Left lung (tissue), 14 donors: ENCODE measurements at places on chromosomes 7 and 10.

- no peak for DNase-seq
Observed at GRCh38 chr10:120719333-120719732, 131.8 kb upstream of the WDR11 start.

- no peak for DNase-seq
Observed at GRCh38 chr7:69811476-69812308, 213.4 kb downstream of the AUTS2 start.

GRCh38 chr10:60820093-60820754 is 41.9 kb downstream of the CDK1 start:
- no peak for DNase-seq

DNA sequence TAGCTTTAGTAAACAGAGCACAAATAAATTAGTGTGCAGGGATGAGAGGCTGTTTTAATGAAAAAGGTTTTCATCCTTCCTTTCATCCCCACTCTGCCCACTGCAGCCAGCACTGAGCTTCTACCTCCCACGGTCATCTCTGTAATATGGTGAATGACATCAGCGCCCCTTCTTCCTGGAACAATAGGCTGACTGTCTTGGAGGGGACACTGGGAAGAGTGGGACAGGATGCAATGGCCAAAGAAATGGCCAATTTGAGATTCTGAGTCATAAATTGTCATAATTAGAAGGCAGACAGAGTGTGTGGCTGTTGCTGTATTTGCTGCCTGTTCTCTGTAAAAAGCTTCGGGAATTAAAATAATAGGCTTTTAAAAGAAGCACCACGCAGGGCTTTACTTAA is 126.7 kb upstream of the CALN1 start:
- DNase-seq, result no peak

DNA sequence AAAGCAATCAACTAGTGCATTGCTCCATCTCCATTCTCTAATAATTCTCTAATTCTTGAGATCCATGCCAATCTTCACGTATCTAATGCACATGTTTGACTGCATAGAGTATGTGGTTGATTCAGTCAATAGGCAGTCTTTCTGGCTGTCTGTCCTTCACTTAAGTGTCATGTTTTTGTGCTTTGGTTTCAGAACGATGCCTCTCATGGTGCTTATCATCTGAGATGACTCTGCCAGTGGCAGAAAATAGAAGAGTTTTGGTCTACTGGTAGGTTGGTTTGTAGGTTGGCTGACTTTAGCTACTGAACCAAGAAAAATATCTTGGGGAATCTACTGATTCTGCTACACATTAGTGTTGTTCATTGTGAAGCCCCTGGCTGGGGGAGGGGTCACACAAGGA is 364.2 kb downstream of the SFMBT2 start:
- no peak for DNase-seq

GRCh38 chr10:117432866-117433265 is 57.6 kb upstream of the PDZD8 start:
- no peak for DNase-seq

DNA sequence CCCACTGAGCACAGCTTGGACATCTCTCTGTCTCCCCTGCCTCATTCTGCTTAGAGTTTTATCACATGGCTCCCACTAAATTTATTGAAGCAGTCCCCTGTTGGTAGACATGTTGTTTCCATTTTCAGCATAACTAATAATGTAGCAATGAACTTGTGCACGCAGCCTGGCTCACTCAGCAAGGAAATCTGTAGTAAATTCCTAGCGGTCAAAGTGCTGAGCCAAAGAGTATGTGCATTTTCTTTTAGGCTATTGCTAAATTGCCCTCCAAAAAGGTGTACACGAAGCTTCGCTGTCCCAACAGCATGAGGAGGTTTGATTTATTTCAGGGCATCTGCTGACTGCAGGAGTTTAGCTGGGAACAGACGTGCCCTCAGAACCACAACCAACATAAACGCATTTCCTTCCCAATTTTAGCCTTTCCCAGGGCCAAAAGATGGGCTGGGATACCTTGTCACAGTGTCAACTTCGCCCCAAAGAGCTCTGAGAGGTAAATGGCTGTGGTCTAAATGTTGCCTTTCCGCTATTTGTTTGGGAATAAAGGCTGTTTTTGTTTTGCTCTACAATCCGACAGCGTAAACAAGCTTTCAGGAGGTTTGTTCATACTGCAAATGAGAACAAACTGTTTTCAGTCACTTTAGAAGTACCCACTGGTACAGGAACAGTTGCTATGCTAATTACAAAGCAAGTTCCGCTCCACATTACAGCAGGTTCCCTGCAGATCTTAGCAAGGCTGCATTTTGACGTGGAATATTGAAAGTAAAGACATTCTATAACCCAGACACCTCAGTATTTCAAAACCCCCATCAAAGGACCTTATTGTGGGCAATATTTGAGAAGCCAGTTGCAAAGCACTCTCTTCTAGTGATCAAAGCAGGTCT is 16.8 kb downstream of the VSIR start:
- peak; percentile 77 for DNase-seq

DNA sequence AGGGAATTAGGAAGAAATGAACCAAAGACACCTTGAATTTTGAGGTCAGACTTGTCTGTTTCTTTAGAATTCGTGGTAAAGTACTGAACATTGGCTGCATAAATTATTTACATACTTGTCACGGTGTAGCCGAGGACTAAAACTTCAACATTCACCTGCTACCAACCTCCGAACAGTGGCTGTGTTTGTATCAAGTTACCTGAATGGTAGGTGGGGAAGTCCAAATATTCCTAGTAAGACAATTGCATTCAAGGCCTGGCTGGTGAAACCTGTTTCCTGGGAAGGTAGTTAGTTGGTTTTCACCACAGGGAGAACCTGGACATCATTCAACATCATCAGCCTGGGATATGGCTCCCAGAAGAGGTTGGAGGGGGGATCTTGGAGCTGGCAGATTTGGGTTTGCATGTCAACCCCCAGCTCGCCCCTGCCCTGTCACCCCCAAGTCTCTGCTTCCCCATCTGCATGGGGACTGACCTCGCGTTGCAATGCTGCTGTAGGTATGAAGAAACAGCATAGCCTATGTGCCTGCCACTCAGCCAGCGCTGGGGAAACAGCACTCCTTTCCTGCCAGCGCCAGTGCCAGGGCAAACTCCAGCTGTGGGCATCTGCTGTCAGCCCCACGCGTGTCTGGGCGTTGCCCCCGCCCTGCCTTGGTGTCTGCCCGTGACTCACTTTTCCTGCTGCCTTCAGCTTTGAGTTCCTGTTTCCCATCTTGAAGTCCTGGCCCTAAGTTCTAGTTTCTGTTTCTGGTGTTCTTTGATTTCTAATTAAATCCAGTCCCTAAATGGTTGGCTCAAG is 12.7 kb upstream of the LARP4B start:
- peak; percentile 85 for DNase-seq

- no peak for DNase-seq
Observed at GRCh38 chr7:42913591-42913990, 1.7 kb upstream of the C7orf25 start.

- no peak for DNase-seq
Observed at GRCh38 chr7:6558837-6559236, 7.6 kb upstream of the GRID2IP start.

DNA sequence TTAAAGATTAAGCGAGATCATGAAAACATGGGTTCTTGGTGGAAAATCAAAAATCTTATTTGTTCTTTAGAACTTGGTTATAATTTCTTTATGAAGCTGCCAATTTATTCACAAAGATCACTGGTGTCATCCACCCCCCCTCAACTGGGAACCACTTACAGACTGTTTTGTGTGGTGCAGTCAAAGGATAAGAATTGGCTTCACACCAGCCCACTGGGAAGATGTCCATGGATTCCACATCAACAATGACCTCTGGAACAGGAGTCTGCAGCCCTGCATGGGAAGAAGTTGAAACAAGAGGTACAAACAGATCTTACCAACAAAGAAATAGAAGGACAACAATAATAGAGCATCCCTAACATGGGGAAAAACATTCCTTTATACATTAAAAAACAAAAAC is 205.2 kb downstream of the SFMBT2 start:
- no peak for DNase-seq

- no peak for DNase-seq
Observed at GRCh38 chr10:124318811-124319210, 99.9 kb downstream of the OAT start.

- no peak for DNase-seq
Observed at GRCh38 chr10:12150163-12150562, 20.7 kb downstream of the SEC61A2 start.
